IPS DF 19.7 (cell line): ENCODE measurements at places on chromosomes 2 and 18.
A peak's percentile ranks its signal among the peaks of the same experiment; 100 is the strongest.

DNA sequence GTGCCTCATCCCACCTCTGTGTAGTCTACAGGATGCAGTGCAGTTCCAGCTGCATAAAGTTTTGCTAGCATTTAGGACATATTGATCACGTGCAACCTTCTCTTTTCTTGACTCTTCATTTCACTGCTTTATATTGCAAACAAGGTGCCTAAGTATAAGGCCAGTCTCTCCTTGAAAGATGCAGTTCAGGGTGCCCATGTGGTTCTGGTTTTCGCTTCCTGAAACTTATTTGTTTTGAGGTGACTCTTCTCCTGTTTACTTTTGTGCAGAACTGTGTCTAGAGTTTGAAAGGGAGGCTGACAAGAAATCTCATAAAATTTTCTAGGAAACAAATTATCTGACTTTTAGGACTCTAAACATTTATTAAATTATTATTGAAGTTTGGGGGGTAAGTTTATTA lies 189.9 kb downstream of the UBE2E3 start:
- no peak for DNase-seq

DNA sequence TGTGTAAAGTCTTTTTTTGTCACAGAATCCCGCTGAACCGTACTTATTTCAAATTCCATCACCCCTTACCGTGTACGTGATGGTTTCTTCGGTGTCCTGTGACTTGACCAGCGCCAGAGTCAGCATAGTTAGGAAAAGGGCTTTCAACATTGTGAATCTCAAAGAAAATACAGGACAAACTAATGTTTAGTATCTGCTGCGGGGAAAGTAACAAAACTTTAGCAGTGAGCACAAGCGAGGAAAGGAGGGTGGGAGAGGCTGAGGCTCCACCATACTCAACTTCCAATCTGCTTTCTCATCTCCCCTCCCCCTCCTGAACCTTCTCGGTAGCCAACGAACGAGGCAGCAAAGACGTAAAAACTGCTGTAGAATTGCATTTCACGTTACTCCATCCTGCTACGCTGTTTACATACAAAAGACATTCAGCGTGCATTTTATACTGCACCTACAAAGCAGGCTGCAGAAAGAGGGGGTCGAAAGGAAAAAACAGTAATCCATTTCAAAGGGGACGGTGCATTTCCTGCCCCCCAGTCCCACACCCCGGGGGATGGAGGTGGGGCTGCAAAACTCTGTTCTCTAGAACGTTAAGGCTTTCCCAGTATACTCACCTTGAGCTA lies 1.2 kb downstream of the EFEMP1 start:
- no peak for DNase-seq

DNA sequence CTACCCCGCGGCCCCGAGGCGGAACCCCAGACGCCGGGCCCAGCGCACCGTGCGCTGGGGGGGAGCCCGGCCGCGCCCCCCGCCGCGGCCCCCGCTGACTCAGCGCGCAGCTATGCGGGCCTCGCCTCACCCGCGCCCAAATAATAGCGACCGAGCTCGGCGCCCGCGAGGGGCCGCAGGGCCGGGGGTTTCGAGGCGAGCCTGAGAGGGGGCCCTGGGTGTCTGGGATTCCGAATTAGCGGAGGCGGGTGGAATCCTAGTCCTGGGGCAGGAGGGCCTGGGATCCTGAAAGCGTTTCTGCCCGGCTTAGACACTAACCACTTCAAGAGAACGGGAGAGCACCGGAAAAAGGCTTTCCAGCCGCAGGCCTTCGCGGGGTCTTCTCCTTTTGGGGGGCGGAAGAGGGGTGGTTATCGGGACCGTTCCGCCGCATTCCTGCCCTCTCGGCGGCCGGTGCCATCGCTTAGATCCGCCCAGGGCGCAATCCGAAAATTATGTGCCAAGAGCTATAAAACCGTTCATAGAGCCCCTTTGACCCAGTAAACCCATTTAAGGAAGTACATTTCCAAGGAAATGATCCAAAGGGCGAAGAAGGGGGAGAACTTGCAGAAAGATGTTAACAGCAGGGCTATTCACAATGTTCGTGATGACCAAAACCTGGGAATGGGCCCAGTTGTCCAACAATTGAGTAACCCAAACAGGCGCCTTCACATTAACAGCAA lies 681 bp upstream of the ROCK2 start:
- no peak for DNase-seq

DNA sequence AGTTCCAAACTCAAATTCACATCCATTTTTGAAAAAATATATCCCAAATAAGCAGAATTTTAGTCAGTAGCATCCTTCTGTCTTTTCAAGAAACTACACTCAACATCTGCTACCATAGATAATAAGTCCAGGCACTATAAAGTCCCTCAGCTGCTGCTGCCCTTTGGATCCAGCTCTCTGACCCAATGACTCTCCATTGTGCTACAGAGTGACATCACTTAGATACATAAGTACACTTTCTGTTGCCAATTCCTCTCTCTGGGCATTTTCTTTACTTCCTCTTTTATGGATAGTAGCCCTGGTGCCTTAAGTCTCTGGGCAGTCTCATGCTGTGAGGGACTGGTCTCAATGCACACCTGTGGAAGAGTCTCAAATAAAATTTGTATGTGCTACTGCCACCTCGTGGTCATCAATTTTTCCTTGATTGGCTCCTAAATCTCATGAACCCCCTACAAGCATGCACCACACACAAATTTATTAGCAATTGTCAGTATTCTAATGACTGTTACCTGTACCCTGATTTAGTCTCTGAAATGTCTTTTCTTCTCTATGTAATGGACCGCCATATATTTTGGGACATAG lies 219.2 kb downstream of the LRP1B start:
- peak; percentile 69 for DNase-seq

GRCh38 chr2:12555012-12555645 lies 161.6 kb upstream of the TRIB2 start:
- no peak for DNase-seq
